ENCODE measurements at places on chromosomes 12 and 14.

DNA sequence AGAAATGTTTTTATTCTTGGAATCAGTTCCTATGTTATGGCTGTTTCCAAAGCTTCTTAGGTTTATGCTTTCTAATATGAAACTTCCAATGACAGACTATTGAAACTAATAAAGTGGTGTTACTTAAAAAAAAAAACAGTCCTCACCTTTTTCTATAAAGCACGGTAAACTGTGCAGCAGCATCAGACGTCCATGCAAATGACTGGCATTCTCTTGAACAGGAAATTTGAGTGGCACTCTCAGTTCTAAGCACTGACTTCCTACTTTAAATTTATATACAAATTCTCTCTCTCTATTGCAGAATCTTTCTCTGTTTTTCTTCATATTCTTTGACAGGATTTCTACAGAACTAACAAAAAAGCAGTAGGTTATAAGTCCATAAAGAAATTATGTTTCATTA, 2.8 kb upstream of the RAD51AP1 start:
- no peak for DNase-seq

GRCh38 chr12:68374307-68374982, 42.3 kb upstream of the MDM1 start:
- DNase-seq, result no peak

DNA sequence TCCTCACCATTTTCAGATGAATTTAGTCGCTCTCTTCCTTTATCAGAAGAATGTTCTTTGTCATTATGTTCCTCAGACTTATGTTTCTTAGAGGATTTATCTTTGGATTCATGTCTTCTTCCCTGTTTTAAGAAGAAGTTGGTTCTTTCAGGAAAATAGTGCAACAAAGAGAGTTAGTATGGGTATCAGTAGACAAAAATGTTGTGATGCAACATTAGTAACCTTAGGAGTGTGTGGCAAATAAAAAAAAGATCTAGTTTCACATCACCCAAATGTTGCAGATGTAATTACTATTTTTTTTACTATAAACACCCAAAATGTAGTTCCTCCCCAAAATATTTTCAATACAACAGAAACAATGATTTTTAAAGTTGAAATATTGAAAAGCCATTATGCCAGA, 7.8 kb downstream of the RSRC2 start:
- no peak for DNase-seq

GRCh38 chr14:71688576-71688975, 243.7 kb upstream of the RGS6 start:
- DNase-seq, result no peak

DNA sequence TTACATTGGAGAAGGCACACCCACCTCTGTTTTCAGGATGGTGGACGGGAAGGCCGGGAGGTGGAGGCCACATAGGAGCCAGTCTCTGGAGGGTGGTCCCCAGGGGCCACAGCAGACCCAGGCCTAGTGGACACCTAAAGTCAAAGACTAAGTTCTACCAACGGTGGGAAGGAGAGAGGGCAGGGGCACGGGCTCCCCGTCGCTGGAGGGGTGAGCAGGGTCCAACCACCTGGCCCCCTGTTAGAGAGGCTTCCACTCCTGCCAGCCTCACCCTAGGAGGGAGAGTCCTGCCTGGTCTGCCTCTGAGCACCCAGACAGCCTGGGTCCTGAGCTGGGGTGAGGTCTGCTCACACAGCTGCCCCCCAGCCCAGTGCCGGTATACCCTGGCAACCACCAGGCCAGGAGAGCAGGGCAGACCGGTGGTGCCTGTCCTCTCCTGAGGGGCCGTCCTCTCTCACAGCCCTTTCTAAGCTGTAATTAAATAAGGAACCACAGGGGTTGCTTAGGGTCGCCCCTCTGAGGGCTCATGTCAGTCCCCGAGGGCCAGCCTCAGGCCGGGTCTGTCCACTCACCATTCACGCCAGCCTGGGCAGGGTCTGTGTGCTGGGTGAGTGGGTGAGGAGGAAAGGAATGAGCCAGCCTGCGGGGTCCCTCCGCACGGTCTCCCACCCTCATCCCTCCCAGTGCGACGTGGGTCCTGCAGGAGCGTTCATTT, 2.3 kb downstream of the INF2 start:
- DNase-seq, result no peak

GRCh38 chr12:77687321-77687720, 143.4 kb upstream of the NAV3 start:
- DNase-seq, result no peak

DNA sequence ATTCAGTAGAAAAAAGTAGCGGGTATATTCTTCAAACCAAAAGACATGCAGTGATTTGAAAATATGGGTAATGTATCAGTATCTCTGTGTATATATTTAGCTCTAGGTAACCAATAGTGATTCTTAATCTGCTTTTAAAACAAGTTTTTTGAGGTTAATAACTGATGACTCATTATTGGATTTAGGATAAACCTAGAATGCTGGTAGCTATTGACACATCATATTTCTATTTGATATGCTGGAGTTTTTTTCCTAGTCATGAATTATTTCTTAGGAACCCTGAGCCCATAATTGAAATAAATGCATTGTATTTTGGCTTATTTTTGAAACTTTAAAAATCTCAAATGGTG, 15.5 kb downstream of the ARF6 start:
- DNase-seq, result no peak

DNA sequence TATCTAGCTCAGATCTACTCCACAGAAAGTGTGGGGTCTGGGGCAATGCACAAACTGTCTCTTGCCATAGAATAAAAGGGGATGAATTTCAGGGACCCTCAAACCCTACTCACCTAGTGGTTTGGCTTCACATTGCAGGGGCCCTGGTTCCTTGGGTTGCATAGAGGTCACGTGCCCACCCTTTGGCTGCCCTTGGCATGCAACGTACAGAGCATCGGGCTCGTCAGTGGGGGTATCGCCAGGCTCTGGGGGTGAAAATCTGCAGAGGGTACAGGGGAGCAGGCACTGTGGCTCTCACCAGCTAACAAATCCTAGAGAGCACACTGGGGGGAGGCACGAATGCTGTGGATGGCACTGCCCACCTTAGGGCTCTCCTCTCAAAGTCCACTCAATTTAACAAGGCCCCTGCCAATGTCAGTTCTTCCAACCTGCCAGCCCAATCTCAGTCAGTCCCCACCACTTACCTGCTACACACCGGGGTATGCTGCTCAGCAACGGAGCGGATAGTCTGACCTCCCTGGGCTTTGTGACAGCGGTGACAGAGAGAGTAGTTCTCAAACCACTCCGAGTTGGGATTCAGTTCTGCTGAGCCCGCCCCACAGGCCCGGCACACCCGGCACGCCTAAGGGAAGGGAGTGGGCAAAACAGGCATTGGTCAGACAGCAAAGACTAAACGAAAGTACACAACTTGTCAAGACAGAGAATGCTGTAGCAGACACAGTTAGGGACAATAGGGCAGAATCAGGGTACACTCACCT, 8.0 kb downstream of the KMT2D start:
- DNase-seq, result no peak

- DNase-seq, result no peak
Measured at GRCh38 chr14:81523616-81524015, 10.0 kb downstream of the SEL1L start.

DNA sequence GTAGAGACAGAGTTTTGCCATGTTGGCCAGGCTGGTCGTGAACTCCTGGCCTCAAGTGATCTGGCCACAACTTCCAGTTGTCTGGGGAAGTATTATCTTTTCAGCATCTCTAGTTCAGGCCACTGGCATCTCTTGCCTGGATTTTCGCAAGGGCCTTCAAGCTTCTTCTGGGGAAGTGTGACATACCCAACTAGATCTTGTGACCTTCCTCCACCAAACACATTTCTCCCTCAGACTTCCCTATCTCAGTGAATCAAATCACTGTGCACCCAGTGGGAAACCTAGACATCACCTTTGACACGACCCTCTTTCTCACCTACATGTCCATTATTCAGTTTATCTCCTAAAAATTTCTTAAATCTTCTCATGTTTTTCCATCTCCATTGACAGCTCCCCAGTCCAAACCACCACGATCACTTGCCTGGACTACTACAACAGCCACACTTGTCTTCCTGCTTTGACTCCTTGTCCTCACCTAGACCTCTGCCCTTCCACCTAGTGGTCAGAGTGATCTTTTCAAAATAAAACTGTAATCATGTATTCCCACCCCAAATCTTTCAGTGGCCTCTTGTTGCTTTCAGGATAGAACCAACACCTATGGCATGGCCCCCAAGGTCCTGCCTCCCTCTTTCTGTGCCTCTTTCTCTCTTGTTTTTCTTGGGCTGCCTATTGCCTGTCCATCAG, 3.3 kb downstream of the EEF1AKMT3 start:
- DNase-seq, result no peak

DNA sequence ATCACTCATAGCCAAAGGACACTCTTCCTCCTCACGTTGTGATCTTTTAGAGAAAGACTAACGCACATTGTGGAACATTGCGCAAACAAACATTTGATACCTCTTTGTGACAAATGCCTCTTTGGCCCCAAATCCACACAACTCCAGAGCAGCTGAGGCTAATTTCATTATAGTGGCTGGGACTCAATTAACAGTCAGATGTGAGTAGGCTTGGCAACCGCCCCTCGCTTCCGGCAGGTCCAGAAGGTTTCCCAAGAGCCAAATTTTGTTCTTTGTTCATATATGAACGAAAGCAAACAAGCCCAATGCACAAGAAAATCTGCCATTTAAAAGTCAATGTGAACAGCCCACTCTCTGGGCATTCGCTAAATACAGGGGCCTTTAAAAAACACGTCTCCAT, 273.9 kb downstream of the GLT1D1 start:
- DNase-seq, result no peak

GRCh38 chr12:107339487-107339886, 246.1 kb upstream of the CRY1 start:
- no peak for DNase-seq
